ENCODE measurements at places on chromosomes 3 and 15.

DNA sequence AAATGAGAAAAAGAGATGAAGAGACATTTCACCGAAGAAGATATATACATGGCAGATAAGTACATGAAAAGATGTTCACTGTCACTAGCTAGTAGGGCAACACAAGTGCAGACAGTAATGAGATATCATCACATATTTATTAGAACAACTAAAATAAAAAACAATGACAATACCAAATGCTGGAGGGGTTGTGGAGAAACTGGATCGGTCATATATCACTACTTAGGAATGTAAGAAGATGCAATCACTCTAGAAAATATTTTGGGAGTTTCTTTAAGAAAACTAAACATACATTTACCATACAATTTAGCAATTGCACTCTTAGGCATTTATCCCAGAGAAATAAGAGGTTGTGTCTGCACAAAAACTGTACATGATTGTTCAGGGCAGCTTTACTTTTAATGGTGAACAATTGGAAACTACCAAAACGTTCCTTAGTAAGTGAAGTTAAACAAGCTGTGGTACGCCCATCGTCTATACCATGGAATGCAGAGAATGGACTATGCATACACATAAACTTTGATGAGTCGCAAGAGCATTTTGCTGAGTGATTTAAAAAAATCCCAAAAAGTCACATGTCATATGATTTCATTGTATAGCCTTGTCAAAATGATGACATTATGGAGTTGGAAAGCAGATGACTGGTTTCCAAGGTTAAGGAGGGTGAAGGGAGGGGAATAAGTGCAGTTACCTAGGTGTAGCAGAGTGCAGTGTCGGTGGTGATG is 149.0 kb upstream of the UBE3A start:
- DNase-seq: no peak

- no peak for DNase-seq
Observed at GRCh38 chr3:30642849-30643361, 36.5 kb downstream of the TGFBR2 start.

- DNase-seq: no peak
Observed at GRCh38 chr3:171013822-171014748, 12.4 kb downstream of the SLC2A2 start.

GRCh38 chr15:25088261-25088790 is 133.5 kb downstream of the SNRPN start:
- DNase-seq: no peak

DNA sequence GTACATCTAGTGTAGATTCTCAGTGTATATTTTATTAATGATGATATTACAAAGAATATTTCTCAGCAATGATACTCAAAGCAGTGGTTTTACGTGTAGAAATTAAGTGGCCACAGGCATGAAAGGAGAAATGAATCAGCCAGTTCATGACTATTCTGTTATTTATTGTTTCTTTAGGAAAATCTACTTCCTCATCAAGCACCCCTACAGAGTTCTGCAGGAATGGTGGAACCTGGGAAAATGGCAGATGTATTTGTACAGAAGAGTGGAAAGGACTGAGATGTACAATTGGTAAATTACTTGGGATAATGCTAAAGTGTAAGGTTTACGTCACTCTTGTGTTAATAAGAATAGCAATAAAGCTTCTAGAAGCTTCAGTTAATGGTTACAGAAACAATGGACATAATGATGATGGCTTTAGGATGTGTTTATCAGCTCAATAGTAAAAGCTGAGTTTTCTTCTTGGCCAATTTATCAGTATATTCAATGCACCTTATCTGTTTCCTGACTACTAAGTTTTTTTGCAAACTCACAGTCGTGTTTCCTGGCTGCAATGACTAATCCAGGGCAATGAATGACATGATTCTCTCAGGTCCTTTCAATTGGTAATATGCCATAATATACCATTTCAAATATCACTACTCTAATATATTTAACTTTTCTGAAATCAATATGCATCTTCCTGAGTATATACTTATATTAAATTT is 20.2 kb downstream of the ADGRG7 start:
- DNase-seq: no peak

DNA sequence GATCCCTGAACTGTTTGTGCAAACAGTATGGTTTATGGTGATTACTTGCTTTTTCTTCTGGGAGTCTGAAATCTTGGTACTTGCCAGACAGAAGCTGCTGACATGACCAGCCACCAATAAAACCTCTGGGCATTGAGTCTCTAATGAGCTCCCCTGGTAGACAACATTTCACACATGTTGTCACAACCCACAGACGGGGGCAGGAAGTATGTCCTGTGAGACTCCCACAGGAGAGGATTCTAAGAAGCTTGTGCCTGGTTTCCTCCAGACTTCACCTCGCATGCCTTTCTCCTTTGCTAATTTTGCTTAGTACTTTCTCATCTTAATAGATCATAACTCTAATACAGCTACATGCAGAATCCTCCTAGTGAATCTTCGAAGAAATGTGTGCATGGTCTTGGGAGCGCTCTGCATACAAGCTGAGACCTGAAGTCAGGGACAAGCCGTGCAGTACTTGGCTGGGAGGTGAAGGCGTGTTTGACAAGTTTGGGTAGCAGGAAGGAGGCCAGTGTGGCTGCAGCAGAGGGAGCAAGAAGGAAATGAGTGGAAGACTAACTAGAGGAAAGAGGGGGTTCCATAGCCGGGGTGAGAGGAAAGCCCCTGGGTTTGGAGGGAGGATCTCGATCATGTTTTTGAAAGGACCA is 49.0 kb downstream of the B3GNT5 start:
- DNase-seq: no peak

- no peak for DNase-seq
Observed at GRCh38 chr3:163058031-163058854, 1561.6 kb downstream of the OTOL1 start.

GRCh38 chr3:10911350-10912002 is 81.1 kb upstream of the SLC6A1 start:
- no peak for DNase-seq

- no peak for DNase-seq
Observed at GRCh38 chr3:44914936-44915335, 40.5 kb downstream of the TGM4 start.

- no peak for DNase-seq
Observed at GRCh38 chr15:51909584-51909983, 62.0 kb downstream of the LEO1 start.

GRCh38 chr3:127049393-127049792 is 66.5 kb downstream of the PLXNA1 start:
- peak; percentile 6 for DNase-seq

GRCh38 chr3:8743911-8744310 is 10.3 kb downstream of the CAV3 start:
- no peak for DNase-seq

DNA sequence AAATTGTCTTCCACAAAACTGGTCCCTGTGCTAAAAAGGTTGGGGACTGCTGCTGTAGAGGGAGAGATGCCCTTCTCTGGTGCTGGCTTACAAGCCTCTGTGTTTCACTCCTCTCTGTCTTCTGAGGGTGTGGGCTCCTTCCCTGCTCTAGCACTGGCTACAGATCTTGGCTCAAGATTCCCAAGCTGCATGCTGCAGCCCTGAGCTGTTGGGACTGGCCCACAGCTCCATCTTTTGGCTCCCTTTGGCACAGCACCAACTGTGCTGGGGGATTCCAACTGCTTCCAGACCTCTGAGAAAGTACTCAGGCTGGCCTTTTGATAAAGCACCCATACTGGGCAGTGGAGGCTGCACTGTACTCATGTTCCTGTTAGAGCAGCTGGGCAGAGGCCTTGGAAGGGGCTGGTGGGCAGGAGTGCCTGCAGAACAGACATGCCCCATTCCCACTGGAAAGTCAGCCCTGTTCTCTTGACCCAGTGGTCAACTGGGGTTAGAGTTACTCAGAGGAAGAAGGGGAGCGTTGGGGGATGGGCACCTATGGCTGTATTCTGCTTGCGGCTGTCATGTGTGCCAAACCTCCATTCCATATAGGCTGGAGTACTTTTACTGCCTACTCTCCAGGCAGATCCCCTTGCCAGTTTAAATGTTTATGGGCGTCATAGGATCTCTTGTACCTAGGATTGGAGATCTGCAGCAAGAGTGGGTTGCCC is 55.7 kb downstream of the GALK2 start:
- peak; percentile 44 for DNase-seq

DNA sequence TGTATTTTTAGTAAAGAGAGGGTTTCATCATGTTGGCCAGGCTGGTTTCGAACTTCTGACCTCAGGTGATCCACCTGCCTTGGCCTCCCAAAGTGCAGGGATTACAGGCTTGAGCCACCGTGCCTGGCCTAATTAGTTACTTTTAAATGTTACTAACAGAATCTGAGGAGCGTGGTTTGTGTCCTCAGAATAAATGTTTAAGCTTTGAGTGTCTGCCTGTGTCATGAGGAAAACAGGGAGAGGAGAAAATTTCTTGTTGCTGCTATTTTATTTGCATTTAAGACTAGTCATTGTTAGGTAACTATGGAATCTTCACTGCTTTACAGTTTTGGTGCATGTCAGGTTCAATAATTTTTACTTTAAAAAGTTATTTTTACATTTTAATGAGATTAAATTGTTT is 68.8 kb downstream of the TCF12 start:
- DNase-seq: no peak

DNA sequence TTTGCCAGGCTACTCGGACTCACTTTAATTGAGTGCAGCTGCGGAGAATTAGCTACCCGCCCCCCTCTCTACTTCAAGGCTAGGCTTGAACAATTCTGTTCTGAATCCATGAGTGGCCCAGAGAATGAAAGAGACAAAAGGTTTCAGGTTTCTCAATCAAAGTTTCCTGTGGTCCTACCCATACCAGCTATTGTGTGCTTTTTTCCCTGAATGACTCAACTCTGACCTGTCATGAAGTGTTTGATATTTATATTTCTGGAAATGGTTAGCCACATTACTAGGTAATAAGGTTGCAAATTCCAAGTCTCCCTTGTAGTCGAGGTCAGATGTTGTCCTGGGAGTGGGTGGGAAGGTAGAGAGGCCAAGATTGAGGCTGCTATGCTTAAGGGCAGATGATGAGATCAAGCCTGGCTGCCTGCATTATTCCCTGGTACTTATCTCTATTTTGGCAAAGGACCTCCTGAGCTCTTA is 392.7 kb upstream of the TBL1XR1 start:
- peak; percentile 98 for DNase-seq

- DNase-seq: no peak
Observed at GRCh38 chr3:46860017-46860809, 3.0 kb downstream of the MYL3 start.

GRCh38 chr3:184559336-184559735 is 2.2 kb upstream of the EPHB3 start:
- DNase-seq: no peak

DNA sequence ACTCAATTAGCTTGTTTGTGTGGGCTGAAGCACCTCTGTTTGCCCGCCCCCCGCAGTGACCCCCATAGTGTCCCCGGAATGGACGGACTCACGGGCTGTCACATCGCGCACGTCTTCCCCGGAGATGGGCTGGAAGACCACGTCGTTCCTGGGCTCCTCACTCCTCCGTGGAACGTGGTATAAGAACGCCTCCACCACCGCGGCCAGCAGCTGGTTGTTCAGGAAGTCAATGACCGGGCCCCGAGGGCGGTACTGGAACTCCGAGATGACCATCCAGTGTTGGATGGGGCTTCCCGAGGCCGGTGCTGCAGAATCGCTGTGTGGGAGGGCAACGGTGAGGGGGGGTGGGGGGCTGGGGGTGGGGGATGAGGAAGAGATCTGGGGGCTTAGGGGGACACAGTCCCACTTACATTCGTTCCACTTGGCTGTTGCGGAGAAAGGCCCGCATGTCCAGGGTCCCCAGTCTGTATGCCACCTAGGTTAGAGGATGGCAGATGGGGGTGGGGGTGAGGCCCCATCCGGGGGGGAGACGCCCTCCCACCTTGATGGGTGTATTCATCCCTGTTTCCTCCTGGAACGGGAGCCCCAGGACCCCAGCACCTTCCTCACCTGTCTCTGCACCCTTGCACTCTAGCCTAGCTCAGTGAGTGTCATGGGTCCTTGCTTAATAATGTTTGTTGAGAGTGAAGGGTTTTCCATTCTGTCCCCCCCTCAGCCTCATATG is 30.2 kb downstream of the MUC20 start:
- DNase-seq: no peak

- peak; percentile 76 for DNase-seq
Observed at GRCh38 chr15:31326875-31327668, 437 bp downstream of the KLF13 start.

- peak; percentile 10 for DNase-seq
Observed at GRCh38 chr3:63067999-63068645, 192.9 kb upstream of the CADPS start.

- no peak for DNase-seq
Observed at GRCh38 chr3:48180531-48181253, 7.5 kb downstream of the CDC25A start.

Measured in Caki2 (cell line).